Left renal pelvis (tissue), 4 donors: ENCODE measurements at places on chromosomes 4 and X. TPM values are rescaled to one million over a fixed set of nuclear protein-coding genes. Genes with fewer than 3 reads are reported as not detected.

- DNase-seq: no peak
Measured at GRCh38 chr4:174204164-174204831, 79.2 kb downstream of the FBXO8 start.

DNA sequence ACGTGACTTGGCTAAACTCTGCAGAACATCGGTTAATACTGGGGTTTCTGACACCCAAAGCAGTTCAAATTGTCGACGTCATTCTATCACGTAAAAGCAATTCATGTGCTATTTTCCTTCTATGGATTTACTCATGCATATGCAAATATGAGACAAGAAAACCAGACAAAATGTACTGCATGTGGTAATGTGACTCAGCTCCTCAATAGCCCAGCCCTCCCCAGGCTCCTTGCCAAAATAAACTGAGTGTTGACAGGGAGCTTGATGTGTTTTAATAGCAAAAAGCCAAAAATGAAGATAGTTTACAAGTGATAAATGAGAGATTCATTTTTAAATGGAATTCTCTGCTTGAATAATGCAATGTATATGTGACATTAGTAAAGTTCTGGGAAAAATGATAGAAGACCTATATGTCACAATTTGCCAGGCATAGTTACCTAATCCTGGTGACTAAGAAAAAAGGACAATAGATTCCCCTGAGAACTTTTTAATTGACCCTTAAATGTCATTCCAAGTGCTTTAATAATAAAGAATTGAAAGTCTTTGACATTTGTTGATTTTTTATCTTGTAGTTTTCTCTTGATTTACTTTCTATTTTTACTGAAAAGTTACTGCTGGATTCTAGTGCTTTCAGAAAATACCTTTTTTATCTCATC is 1700.6 kb upstream of the TENM3 start:
- DNase-seq: no peak

DNA sequence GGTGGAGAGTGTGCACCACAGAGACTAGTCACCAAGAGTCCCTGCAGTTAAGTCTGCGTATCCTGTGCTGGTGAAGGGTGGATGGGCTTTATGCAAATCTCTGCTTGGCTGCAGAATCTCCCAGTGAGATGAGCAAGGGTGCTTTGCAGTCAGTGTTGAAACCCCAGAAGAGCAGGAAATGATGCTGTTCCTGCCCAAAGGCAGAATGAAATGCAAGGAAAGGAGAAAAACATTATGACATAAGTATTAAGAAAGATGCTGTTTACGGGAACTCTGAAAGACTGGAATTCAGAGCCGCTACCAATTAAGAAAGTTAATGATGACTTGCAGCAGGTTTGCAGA is 25.4 kb upstream of the ACSL1 start:
- DNase-seq: no peak

GRCh38 chr4:169815606-169816005 is 57.9 kb upstream of the HPF1 start:
- DNase-seq: no peak

DNA sequence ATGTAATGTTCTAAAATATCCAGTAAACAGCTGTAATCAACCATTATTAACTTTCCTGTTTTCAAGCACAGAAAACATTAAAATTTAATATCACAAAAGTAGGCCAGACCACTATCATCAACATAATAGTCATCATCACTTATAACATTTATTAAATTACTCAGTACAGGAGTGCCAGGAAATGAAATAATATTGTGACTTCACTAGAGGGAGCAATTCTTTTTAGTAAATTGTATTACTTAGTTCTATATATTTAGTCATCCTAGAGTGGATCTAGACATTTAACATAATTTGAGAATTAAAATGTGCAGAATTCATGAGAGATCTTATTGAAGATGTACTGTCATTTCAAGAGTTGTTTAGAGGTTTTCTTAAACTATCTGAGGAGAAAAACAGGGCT is 33.6 kb downstream of the PITX2 start:
- no peak for DNase-seq

- no peak for DNase-seq
Measured at GRCh38 chr4:20416800-20417199, 165.1 kb downstream of the SLIT2 start.

DNA sequence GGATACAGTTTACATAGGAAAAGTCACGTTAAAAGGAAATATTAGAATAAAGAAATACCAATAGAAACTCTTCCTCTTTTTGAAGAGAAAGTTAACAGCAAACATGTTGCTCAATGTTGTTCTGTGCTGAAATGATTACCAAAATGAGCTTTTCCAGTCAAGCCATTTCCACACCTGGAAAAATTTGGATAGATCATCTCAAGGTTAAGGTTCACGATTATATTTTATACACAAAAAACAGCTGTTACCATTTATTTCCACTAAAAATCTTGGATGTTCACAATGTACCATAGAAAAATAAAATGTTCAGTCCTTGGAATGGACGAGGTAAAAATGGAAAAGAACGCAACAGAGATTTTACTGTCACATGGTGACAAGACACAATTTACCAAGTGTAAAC is 218.7 kb downstream of the SCFD2 start:
- no peak for DNase-seq

DNA sequence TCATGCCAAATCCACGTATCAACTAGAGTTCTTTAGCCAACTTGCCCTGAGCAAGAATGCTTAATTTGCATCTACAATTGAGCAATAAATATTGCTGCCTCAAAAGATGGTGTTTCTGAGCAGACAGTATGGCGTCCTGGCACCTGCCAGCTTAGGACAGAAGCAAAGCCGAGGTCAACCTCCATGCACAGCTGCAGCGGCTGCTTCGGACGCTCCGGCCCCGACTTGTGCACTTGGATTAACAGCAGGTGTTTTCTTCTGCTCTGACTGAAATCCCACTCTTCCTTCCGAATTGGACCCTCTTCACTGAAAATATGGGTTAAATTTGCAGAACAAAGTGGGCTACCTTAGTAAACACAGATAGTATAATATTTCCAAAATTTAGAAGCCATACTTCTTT is 215.2 kb upstream of the ETNPPL start:
- DNase-seq: no peak

GRCh38 chr4:92100975-92101374 is 202.8 kb upstream of the GRID2 start:
- DNase-seq: no peak

- DNase-seq: no peak
Measured at GRCh38 chr4:138398322-138398721, 156.2 kb upstream of the SLC7A11 start.

DNA sequence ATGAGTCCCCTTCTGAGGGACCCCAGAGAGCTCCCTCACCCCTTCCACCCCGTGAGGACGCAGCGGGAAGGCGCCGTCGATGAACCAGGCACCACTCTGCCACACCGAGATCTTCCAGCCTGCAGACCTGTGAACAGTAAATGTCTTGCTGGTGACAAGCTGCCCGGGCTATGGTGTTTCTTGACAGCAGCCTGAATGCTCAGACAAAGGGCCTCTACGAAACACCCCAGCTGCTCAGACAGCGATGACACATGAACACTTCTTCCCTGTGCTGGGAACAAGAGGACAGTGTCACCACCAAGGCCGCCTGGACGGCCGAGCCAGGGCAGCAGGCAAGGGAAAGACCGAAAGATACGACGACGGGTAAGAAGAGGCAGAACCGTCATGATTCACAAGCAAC is 30.6 kb upstream of the GTPBP6 start:
- DNase-seq: no peak

CXorf49B gene
- not detected for polyA plus RNA-seq

PNMA6A gene
- polyA plus RNA-seq: 6.1 TPM

MAP7D2 gene
- 4.1 TPM for polyA plus RNA-seq

HPGDS gene
- 3.1 TPM for polyA plus RNA-seq

IDUA gene
- polyA plus RNA-seq: 18.0 TPM
